ENCODE measurements at places on chromosomes 6 and 20.

GRCh38 chr20:58693226-58694006 is 816 bp downstream of the NPEPL1 start:
- no peak for DNase-seq

- DNase-seq = no peak
Measured at GRCh38 chr20:10728873-10729670, 55.3 kb upstream of the JAG1 start.

GRCh38 chr6:17281100-17281496 is at the start of gene RBM24:
RBM24 (plus strand) TSS chr6:17281361; CDS start chr6:17281582, 221 bp downstream.
- no peak for DNase-seq

DNA sequence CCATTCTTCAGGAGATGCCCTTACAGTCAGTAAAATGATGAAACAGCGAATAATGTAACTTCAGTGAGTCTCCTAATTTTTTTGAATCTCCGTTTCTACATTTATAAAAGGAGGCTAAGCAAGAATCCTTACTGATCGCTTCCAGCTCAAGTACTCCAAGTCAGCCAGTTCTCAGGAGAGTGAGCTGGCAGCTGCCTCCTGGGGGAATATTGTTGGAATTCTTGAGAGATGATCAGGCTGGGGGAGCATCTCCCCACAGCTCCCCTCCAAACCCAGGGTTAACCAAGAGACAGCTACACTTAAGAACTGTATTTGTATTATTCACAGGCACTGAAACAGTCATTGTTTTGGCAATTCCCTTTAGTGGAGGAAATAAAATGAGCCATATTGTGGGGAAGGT is 89.1 kb upstream of the PCSK2 start:
- no peak for DNase-seq

DNA sequence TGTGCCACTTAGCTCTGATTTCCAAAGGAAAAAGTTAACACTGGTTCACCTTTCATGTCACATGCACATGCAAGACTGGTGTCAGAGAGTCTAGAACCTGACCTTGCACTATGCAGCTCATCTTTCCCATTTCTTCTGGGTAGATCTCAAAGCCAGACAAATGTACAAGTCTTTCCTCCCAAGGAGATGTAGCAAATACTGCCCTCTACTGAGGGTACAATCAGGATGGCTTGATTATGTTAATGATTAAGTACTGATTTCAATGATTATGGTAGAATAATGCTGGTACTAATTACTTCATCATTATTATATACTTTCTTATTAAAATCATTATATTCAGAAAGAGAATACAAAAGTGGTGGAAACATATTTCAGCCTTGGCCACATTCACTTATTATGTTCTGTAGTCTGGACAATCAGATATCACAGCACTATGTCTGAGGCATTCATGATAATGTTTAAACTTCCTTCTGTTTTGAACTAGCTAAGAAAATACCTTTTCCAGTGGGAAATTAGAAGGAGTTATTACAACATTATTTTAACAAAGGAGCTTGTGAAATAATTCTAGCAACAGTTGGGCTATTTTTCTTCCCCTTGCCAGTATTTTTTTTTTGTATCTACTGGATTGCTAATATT is 68.5 kb upstream of the FOXO3 start:
- DNase-seq = no peak

GRCh38 chr20:47468290-47469050 is 33.2 kb upstream of the NCOA3 start:
- no peak for DNase-seq

GRCh38 chr20:14378326-14378725 is 40.9 kb upstream of the FLRT3 start:
- no peak for DNase-seq

- DNase-seq = no peak
Measured at GRCh38 chr6:4139272-4139671, 3.9 kb upstream of the ECI2 start.

- no peak for DNase-seq
Measured at GRCh38 chr6:38067263-38067980, 247.9 kb downstream of the ZFAND3 start.

GRCh38 chr20:41524980-41525613 is 93.1 kb downstream of the CHD6 start:
- DNase-seq = no peak

- DNase-seq = no peak
Measured at GRCh38 chr6:11795403-11795802, 16.8 kb upstream of the ADTRP start.

- DNase-seq = no peak
Measured at GRCh38 chr6:134609716-134610261, 291.9 kb upstream of the SGK1 start.

GRCh38 chr6:142885182-142885867 is 59.7 kb downstream of the HIVEP2 start:
- no peak for DNase-seq

- DNase-seq = no peak
Measured at GRCh38 chr6:48325701-48326100, 214.7 kb upstream of the PTCHD4 start.

GRCh38 chr6:74879234-74879633 is 326.6 kb downstream of the COL12A1 start:
- DNase-seq = no peak

DNA sequence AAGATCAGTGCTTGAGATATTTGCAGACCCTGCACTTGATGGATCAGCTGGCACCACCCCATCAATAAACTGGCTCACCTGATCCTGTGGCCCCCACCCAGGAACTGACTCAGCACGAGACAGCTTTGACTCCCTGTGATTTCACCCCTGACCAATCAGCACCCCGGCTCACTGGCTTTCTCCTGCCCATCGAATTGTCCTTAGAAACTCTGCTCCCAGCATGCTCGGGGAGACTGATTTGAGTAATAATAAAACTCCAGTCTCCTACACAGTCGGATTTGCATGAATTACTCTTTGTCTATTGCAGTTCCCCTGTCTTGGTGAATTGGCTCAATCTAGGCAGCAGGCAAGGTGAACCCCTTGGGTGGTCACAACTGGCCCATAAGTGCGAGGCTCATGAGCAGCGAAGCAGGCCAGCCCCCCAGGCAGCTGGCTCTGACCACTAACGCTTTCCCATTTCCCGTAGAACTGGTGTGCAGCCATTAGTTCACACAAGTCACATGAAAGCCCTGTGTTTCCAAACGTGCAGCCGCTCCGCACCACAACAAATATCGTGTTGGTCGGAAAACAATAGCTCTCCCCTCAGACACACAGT is 79.6 kb downstream of the RSPH3 start:
- DNase-seq = no peak

DNA sequence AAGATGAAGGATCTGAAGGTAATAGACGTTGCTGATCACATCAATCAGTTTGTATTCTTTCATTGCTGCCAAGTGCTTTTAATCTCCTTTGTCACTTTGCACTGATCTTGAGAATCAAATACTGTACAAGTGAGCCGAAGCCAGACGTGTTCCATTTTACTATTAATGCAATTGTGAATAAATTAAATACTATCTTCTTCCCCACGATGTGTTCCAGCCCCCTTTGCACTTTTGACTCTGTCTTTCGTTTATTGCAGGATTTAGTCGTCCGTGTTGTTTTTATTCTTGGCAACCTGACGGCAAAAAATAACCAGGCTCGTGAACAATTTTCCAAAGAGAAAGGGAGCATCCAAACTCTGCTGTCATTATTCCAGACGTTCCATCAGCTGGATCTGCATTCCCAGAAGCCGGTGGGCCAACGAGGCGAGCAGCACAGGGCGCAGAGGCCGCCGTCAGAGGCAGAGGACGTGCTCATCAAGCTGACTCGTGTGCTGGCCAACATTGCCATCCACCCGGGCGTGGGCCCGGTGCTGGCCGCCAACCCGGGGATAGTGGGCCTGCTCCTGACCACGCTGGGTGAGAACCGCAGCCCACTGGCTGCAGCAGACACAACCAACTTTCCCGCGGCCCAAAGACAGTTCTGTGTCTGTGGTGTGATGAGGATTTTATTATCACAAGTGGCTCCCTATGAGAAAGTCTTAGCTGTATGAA is 104.7 kb downstream of the ARMC2 start:
- no peak for DNase-seq

- no peak for DNase-seq
Measured at GRCh38 chr6:3844097-3844463, 5.1 kb upstream of the FAM50B start.

- DNase-seq = no peak
Measured at GRCh38 chr6:143185288-143185687, 124.6 kb downstream of the AIG1 start.

DNA sequence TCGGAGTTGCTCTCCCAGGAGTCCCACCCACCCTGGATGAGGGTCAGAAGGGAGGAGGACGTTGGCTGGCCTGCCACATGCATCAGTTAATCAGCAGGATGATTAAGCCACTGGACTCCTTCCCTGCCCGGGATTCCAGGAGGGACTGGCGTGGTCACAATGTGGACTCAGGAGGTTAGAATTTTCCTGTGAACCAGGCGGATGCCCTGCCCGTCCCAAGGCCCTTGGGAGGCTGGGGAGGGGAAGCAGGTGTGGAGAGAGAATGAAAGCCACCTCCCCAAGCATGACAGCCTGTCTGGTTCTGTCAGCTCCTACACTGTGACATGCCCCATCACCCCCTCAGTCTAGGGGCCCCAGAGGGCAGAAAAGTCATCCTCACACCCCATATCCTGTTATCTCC is 11.6 kb upstream of the ITPR3 start:
- no peak for DNase-seq

DNA sequence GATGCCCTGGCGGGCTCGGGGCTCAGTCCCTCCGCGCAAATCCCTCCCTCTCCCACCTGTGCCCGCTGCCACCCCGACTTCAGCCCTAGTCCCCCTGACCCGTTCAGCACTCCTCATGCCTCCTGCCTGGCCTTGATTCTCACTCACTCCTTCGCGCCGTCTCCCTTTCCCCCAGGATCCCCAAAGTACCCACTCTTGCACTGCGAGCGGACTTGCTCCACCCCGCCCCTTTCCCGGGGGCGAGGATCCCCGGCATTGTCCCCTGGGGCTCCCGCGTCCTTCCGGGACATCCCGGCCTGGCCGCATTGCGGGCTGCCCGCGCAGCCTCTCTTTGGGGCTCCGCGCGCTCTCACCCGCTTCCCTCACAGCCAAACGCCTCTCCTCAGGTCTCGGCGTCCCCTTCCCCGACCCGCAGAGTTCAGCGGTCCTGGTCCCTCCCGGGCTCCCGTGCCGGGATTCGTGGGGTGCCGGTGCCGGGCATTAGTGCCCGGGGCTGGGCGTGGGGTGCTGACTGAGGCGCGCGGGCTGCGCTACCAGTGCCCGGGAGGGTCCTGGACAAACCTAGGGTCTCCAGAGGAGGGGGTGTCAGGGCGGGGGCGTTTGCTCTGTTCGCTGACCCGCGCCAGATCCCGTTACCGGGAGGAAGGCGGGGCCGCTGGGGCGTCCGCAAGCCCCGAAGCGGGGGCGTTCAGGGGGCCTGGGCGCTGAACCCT is 45.5 kb upstream of the SUPT3H start:
- DNase-seq = no peak

GRCh38 chr6:21199262-21199661 is 394.3 kb upstream of the SOX4 start:
- DNase-seq = no peak

DNA sequence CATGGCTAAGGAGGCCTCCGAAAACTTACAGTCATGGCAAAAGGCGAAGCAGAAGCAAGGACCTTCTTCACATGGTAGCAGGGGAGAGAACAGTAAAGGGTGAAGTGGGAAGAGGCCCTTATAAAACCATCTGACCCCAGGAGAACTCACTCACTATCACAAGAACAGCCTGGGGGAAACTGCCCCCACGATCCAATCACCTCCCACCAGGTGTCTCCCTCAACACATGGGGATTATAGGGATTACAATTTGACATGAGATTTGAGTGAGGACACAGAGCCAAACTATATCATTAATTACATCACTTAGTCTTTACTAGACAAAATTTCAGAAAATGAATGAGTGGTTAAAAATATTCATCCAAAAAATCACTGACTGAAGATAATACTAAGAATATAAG is 453.6 kb downstream of the COL12A1 start:
- no peak for DNase-seq

- DNase-seq = no peak
Measured at GRCh38 chr20:47278907-47279348, 77.6 kb downstream of the ZMYND8 start.

DNA sequence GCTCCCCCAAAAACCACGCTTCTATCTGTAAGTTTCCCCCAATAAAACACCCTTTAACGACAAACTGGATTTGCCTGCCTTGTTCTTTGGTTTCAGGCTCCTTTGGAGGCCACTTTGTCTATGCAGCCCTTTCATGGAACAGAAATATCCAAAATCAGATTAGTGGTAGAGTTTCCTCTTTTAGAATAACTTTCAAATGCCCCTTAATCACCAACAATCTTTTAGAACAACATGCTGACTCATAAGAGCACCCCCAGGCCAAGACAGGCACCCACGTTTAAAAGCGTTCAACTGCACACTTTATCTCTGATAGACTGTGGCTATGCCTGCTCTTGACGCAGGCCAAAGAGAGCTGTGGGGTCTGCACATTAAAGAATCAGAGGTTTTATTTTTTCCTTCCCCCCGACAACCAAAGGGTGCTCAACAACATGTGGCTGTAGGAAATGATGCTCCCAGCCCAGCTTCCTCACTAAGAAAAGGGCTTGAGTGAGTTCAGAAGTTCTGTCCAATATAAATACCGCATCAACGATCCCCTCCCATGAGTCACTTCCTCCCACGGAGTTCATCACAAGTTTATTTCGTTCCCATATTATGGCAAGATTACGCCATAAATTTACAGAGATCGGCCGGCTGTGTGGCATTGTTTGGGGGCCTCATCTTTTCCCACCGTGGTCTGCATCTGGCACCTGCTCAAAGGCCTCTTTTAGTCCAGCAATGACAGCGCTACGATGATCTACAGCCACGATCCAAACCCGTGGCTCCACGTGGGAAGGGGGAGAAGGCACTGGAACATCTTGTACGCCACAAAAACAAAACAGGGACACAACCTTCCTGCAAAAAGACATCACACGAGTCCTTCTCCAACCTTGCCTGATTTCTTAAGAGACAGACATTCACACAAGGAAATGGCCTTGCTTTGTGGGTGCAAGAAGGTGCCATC is 88.8 kb upstream of the NFATC2 start:
- DNase-seq = no peak

Data from stimulated activated CD8-positive, alpha-beta memory T cell treated with anti-CD3 and anti-CD28 coated beads, Interleukin-4, amount 100 ng/mL, for 1 hour (primary cell).